CD4-positive, alpha-beta T cell treated with Interleukin-12 subunit alpha and Interleukin-12 subunit beta, for 1 hour (primary cell): ENCODE measurements at places on chromosomes 5 and 9.

- no peak for DNase-seq
These were observed 101.8 kb downstream of the PCSK1 start for GRCh38 chr5:96331210-96331609.

GRCh38 chr5:64980176-64980575, 211.4 kb downstream of the CWC27 start:
- no peak for DNase-seq

- DNase-seq: no peak
These were observed 270.0 kb downstream of the ADAMTSL1 start for GRCh38 chr9:18743971-18744370.

- DNase-seq: no peak
These were observed at the start of gene KCNN2 for GRCh38 chr5:114361724-114362196. TSS of gene KCNN2 (plus strand) at chr5:114362070. CDS start at chr5:114362140, 70 bp downstream.
